CD4-positive, alpha-beta T cell treated with Interleukin-1 beta for 1 hour (primary cell): ENCODE measurements at places on chromosomes 3 and 15.

- no peak for DNase-seq
Observed at GRCh38 chr3:63089007-63089750, 188.9 kb upstream of the SYNPR start.

- no peak for DNase-seq
Observed at GRCh38 chr15:81015621-81016488, 15.1 kb downstream of the TLNRD1 start.

DNA sequence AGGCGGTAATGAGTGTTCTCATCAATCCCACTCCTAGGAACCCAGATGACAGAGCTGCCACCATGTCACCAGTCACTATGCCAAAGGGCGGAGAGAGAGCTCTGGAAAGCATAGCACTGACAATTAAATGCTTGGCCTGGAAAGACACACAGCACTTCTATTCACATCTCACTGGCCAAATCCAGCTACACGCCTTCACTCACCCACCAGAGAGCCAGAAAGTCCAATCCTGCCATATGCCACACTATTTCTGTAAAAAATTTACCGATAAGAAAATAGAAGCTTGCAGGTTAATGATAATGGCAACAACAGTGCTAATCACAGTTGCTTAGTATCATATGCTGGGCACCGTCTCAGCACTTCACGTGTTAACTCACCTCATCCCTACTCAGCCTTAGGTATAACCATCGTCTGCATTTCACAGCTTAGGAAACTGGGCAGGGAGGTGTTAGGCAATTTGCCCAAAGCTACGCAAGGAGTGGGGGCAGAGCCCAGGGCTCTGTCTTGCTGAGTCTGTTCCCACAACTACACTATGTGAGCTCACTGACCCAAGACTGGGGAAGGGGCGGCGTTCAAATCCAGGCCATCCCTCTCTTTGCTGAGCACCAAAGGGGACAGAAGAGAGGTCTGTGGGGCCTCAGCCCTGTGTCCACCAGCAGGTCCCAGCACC is 16.5 kb downstream of the KLHL25 start:
- DNase-seq, result no peak

DNA sequence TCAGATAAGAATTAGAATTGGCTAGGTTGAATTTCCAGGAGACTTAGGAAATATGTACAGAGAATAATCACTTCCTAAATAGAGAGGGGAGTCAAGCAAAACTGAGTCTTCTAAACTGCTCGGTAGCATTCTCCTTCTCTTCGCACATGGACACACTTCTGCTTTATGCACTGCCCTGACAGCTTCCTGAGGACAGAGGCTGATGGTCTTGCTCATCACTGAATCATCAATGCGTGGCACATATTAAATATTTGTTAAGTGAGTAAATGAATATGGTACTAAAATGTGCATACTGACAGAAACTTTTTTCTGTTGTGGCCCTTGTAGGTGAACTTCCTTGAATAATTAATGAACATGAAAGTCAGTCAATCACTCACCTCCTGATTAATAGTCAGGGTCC is 315.5 kb downstream of the FHIT start:
- DNase-seq, result no peak

- DNase-seq, result peak; percentile 33
Observed at GRCh38 chr15:55289011-55289745, 435 bp downstream of the RAB27A start.

DNA sequence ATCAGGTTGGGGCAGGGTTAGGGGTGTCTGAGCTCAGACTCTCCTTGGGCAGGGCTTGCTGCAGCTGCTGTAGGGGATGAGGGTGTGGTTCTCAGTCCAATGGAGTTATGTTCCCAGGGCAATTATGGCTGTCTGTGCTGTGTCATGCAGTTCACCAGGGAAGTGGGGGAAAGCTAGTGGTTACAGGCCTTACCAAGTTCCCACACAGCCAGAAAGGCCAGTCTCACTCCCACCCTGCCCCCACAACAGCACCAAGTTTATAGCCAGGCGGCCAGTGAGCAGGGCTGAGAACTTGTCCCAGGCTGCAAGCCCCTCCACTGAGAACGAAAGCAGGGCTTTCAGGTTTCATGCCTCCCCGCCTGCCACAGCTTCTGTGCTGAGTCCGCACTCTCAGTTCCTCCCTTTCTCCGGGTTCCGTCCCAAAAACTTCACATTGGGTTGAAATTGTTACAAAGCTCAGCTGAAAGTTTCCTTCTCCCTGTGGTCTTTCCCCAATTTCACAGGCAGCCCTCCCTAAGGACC is 19.6 kb upstream of the CPOX start:
- DNase-seq, result no peak

GRCh38 chr3:106720510-106720909 is 656.7 kb upstream of the CCDC54 start:
- no peak for DNase-seq

DNA sequence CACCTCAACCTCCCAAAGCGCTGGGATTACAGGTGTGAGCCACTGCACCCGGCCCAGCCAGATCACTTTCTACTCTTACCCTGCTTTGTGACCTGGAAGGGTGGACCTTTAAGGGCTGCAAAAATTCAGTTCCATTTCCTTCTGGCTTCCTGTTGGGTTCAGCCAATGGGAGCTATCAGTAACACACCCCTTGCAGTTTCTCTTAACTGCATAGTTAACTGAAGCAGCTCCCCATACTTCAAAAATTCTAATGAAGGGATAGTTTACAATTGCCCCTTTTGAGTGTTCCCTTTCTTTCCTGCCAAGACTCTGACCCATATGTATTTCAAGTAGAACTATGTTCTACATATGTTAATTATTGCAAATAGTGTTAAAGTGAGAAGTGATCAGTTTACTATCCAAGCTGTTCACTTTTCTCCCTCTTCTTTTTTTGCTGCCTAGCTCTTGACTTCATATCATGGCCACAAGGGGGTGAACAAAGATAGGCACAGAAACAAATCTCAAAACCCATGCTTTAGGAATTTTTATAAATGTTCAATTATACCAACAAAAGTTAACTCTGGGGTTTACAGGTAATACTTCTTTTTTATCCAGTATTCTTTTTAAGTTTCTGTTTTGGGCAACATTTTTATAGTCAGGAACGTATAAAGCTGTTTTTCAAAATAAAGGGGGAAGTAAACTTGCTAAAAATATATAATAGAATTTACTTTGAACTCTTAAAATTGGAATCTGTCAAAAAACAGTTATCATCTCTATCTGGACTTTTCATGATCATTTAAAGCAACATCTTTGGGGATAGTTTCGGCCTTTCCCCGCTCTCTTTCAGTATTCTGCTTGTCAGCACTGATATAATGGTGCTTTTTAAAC is 8.1 kb downstream of the PGBD4 start:
- no peak for DNase-seq

DNA sequence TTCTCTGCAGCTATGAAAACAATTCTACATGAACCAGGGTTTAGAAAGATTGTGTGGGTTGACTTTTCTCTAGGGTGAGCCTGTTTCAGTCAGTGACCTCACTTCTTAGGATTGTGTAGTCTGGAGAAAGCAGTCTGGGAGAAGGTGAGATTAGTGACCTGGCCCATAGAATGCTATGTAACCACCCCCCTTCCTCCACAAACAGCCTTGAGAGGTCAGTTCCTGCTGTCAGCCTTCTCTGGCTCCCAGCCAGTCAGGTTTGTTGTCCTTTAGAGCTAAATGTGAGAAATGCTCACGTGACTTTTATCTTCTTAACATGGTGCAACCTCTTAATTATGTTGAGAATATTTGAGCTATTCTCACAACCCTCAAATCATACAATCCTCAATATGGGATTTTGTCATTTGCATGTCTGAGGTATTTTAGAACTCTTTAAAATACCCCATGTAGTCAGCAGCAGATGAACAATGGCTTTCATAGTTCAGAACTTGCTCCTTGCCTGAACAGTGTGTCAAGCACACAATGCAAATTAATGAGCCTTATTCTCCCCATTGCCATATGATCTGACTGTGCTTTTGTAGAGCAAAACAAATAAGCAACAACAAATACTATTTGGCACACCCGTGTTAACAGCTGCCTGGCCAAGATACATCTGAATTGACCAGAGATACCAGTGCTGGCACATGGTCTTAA is 311.6 kb downstream of the CNTN6 start:
- DNase-seq, result no peak

GRCh38 chr3:38003371-38003816 is 12.8 kb downstream of the VILL start:
- peak; percentile 65 for DNase-seq

DNA sequence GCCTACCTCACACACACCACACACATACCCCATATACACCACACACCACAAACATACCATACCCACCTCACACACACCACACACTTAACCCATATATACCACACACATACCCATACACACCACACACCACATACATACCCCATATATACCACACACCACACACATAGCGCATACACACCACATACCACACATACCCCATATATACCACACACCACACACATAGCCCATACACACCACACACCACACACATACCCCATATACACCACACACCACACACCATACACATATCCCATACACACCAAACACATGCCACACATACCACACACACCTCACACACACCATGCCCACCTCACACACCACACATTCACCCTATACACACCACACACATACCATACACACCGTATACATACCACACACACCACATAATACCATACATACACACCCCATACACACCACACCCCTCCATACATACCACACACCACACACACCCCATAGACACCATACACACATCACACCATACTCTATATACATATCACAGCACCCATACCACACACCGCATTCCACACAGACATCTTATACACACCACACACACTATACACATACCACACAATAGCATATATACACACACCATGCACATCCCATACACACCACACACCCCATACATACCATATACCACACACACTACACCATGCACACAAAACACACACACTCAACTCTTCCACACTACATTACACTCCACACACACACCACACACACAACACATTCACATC is 29.5 kb downstream of the APBA2 start:
- DNase-seq, result no peak
